ENCODE measurements at places on chromosomes 3 and 15.

GRCh38 chr15:91385311-91385710 is 285.3 kb downstream of the SV2B start:
- DNase-seq = no peak

DNA sequence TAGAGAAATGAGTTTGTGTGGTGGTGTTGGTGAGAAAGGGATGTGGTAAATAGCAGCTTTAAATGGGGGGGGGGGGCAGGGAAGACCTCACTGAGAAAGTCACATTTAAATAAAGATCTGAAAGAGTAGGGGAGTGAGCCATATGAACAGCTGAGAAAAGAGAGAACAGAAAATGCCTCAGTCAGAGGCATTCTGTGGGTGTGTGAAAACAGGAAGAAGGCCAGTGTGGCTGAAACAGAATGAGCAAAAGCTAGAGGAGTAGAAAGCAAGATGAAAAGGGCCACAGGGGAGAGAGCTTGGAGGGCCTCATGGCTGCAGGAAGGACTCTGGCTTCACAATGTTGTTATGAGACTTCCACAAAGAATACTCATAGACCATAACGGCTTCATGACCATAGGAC is 783.3 kb downstream of the ZPLD1 start:
- peak; percentile 37 for DNase-seq

GRCh38 chr3:151558661-151559060 is 97.8 kb upstream of the IGSF10 start:
- DNase-seq = no peak

- DNase-seq = no peak
Observed at GRCh38 chr15:39030291-39031070, 465.9 kb upstream of the RASGRP1 start.

DNA sequence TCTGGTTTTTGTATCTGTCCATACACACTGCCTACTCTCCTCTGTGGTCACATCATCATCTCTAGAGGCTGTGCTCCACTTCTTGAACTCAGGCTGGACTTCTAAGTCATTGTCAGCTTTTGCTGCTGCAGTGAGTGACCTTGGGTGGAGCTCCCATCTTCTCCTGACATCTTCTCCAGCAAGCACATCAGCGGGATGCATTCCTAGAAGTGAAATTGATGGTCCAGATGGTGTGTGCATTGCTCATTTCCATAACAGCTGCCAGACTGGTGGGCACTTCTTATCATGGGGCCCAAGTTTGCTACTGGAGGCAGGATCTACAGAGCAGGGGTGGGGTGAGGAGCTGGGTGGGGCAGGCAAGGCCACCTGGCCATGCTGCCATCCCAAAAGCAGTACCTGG is 109.9 kb downstream of the DNAJB8 start:
- DNase-seq = no peak

- no peak for DNase-seq
Observed at GRCh38 chr3:98240131-98240530, 23.9 kb upstream of the OR5H6 start.

DNA sequence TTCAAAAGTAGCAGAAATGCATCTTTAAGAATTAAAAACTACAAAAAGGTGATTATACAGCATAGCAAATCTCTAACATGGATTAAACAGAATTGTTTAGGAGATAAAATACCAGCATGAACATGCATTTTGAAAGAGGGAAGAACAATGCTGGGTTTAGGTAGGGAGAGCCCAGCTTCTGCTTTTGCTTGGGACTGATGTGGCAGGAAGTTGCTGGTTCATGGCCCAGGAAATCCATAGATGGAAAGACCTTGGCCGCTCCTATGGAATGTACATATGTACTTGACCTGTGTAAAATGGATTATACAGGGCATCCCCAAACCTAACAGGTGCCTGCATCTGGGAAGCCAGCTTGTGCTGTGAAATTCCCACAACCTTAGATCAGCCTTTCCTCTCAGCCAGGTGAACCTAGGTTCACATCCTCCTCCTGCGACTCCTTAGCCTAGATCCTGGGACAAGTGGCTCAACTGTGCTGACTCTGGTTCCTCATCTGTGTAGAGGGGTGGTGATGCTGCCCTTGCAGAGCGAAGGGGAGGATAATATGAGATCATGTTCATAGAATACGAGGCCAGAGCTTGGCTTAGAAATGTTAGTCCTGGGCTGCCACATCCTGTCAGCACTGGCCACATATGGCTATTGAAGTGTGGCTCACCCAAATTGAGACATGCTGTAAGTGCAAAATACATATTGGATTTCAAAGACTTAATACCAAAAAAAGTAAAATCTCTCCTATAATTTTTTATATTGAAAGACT is 47.0 kb upstream of the PLXNA1 start:
- DNase-seq = no peak

- no peak for DNase-seq
Observed at GRCh38 chr3:167874671-167875372, 139.3 kb downstream of the SERPINI1 start.

DNA sequence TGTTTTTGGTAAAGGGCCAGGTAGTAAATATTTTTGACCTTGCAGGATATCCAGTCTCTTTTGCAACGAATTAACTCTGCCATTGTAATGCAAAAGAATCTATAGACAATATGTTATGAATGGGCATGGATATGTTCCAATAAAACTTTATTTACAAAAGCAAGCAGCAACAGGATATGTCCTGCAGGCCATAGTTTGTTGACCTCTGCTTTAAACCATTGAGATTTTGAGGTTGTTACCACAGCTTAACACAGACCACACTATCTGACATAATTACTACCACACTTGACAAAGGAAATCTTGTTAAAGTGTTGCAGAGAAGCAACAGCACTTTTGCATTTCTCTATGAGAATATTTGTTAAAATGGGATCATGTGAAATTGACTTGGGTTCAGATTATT is 349.3 kb downstream of the ERC2 start:
- DNase-seq = no peak

DNA sequence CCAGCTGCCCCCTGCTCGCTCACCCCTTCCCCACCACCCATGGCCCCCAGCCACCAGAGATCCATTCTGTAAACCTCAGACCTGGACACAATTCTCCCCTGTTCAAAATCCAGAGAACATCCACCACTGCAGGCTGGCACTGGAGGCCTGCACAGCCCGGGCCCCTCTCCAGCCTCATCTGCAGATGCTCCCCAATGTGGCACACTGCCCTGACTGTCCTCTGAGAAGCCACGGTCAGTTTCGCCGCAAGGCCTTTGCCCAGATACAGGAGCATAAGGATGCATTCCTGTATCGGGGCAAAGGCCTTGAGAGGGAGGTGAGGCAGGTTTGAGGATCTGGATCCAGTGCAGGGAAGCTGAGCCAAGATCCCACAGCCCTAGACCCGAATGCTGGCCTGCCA is 175.4 kb upstream of the LINGO1 start:
- DNase-seq = no peak

DNA sequence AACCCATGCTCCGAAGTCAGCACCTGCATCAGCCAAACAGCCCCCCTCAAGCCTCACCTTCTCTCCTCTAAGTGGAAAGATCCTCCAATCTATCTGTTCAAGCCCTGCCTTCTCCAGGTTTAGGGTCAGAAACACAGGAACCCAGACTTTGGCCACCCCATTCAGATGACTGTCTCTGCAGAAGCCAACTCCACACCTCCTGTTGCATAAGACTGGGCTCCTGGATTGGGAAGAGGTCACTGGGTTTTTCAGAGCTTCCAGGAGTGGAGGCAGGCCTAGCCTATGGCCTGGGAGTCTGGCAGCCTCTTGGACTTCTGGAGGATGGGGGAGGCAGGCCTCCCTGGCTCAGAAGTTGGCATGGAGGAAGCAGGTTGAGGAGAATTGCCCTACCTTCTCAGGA is 21.5 kb downstream of the CCDC33 start:
- no peak for DNase-seq

- no peak for DNase-seq
Observed at GRCh38 chr15:59166601-59167265, 39.9 kb upstream of the LDHAL6B start.

DNA sequence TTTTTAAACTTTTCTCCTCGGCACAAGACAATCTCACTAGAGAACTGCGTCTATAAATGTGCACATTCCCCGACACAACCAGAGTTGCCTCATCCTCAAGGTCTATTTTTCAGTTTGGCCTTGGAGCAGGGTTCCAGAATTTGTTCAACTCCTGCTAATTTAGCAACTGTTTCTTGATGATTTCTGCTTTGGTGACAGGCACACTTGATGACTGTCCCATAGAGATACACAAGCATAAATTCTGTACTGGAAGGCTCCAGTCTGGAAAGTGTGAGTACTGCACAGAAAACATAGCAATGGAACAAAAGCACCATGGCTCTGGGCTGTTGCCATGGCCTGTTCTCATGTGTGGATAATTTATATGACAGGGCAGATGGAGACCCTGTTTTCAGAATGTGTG is 379.6 kb upstream of the PDZRN3 start:
- no peak for DNase-seq

DNA sequence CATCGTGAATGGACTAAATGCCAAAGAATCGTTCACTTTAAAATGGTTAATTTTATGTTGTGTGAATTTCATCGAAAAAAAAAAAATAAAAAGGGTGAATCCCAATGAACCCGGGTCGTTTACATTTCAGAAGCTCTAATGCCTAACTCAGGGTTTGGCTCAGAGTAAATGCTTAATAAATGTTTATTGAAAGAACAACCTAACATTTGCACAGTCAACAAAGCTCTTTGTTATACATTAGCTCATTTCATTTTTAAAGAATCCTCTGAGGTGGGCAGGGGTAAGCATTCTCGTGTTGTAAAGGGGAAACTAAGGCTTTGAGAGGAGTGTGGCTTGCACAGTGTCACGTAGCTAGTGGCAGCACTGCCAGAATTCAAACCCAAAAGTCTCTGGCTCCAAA is 109.5 kb downstream of the RPLP1 start:
- no peak for DNase-seq

GRCh38 chr3:40035177-40035576 is 225.8 kb downstream of the MYRIP start:
- no peak for DNase-seq

- DNase-seq = no peak
Observed at GRCh38 chr15:73910522-73911303, 15.5 kb upstream of the LOXL1 start.

DNA sequence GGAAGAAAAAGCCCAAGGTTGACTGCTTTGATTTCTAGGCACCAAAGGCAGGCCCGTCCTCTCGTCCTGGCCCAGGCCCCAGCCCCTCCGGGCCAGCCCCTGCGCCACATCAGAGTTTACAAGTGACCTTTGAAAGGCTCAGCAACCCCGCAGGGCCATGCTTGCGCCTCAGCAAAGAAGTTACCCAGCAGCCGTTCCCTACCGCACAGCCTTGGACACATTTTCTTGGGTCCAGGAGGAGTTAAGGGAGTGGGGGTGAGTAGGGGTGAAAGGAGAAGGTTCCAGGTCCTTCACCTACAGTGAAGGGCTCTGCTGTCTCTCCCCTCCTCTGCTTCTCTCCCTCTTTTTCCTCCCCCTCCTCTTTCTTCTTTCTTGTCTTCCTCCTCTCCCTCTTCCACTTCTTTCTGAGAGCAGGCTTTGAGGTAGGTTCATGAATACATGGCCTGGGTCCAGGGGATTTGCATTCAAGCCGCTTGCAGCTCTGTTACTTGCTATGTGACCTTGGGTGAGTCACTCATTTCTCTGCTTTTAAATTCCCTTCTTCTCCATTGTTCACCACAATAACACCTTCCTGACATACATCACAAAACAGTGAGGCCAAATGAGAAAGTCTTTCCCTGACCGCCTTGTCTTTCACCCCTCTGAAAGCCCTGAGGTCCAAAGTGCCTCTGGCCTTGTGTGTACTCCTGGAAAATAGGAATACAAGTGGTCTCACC is 223.3 kb upstream of the TPRG1 start:
- no peak for DNase-seq

DNA sequence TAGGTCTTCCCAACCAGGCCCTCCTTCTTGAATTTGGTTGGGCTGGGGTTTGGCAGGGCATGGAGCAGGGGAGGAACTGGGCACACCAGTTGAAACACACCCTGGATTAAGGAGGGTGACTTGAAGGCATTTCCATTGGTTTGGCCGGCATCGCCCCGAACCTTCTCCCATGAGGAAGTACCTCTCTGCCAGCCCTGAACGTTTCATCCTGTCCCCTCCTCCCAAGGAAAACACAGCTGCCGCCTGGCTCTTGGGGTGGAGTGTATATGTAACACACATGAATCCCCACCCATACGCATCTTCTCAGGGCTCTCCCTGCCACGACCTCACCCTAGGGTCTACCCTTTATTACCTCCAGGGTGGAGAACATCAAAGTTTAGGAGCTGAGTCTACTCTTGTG is 14.6 kb downstream of the UBAP1L start:
- DNase-seq = no peak
